ENCODE measurements at places on chromosomes 4 and X. TPM values are rescaled to one million over a fixed set of nuclear protein-coding genes. Genes with fewer than 3 reads are reported as not detected.

CACNA1F gene
- not detected for total RNA-seq

HMX1 gene
- total RNA-seq: not detected

- no peak for DNase-seq
Observed at GRCh38 chrX:32532262-32532661, 679.1 kb downstream of the DMD start.

DNA sequence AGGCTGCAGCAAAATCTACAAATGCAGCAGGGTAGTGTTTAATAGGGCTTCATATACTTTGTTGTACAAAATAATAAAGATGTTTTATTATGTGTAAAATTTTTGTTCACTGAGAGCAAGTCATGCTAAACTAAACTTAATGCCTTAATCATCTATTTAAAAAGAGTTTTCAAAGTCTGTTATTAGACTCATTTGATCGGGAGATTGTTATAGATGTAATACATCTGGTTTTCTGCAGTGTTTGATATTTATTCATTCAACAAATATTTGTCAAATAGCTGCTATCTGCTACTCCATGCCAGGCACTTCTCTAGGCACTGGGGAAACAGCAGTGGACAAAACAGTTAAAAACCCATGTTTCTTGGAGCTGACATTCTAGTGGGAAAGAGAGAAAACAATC, 233.6 kb downstream of the FMR1NB start:
- DNase-seq: no peak

Data from ascending aorta (tissue), 2 donors.